Stimulated activated CD4-positive, alpha-beta T cell treated with anti-CD3 and anti-CD28 coated beads, Interleukin-4, amount 100 ng/mL, for 24 hours (primary cell): ENCODE measurements at places on chromosomes 7 and 10.
A peak's percentile ranks its signal among the peaks of the same experiment; 100 is the strongest.

DNA sequence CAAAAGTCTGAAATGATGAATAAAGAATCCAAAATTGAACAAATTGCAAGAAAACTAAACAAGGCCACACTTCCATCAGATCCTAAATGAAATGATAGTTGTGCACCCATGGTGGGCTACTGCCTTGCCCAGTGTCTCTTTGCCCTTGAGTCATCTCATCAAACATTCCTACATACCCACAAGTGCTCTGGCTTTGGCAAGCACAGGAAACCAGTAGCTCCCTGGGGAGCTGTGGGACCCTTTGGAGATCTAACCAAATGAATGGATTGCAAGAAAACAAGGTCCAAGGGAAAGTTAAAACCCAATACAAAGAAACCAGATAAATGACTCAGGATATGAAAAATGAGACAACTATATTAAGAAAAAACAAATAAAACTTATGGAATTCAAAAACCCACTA, 129.8 kb upstream of the TMEM229A start:
- DNase-seq: no peak

DNA sequence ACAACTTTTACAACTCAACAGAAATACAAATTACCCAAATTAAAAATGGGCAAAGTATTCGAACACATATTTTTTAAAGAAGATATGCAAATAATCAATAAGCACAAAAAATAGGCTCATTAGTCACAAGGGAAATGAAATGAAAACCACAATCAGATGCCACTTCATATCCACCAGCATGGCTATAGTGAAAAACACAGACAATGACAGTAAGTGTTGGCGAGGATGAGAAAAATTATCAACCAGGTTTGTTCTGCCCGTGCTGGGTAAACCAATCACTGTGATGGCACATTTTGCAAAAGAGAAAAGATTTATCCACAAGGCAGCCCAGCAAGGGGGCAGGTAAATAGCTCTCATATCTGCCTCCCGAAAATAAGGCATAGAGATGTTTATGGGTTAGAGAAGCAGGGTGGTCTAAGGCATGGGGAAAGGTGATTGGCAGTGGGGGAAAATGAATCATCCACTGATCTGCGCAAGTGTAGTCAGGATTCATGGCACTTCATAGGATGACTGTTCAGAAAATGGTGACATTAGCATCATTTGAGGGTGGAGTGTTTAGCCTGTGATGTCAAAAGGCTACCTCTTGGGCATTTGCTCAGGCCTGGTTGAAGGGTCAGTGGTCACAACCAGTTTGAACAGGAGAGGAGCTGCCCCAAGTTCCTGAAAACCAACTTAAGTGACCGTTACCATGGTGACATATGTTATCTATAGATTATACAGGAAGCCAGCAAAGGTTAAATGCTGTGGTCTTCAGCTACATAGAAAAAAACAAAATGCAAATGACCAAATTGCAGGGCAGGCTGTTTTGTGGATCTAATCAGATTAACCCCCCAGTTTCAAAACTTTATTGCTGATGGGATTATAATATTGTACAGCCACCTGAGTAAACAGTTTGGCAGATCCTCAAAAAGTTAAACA, 8.0 kb upstream of the CFAP70 start:
- DNase-seq: no peak

- DNase-seq: no peak
Measured at GRCh38 chr10:10293041-10293440, 724.6 kb upstream of the CELF2 start.

GRCh38 chr10:68153473-68154210, 44.4 kb downstream of the MYPN start:
- no peak for DNase-seq

DNA sequence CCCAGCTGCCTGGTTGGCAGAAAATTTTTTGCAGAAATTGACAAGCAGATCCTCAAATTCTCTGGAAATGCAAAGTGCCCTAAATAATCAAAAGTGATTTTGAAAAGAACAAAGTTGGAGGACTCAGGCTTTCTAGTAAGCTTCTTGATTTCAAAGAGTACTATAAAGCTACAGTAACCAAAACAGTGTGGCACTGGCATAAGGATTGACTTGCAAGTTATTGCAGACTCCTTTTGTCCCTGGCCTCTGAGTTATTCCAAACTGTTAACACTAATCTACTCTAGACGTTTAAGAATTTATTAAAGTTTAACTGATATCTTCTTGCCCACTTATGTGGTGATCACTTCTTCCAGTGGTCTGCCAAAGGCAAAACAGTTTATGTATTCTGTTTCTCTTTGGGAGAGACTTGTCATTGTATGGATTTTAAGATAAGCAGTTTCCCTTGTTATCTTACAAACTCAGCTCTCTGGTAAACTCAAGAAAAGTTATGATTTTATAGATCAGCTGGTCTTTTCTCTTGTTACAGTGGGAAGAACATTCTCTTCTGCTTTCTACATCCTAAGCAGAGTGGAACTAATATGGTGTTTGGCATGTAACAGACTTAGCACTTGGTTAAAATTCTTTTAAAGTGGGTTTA, 41.4 kb downstream of the LOXL4 start:
- no peak for DNase-seq

DNA sequence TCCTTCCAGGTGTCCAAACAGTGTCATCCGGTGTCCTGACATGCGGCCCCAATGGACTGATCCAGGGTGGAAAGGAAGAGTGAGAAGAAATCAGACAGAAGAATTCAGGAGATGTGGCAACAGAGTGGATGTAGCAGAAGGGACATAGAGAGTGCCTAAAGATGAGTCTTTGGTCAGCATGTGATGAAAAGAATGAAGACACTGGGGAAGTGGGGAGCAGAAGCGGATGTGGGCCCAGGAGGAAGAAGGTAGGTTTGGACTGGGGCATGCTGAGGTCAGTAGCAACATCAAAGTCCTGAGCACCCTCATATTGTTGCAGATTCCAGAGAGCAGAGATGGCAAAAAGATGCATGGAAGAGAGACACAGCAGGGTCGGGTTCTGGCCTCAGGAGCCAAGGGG, 71.8 kb upstream of the STEAP1B start:
- DNase-seq: no peak

- DNase-seq: no peak
Measured at GRCh38 chr10:11161096-11161495, 143.4 kb downstream of the CELF2 start.

DNA sequence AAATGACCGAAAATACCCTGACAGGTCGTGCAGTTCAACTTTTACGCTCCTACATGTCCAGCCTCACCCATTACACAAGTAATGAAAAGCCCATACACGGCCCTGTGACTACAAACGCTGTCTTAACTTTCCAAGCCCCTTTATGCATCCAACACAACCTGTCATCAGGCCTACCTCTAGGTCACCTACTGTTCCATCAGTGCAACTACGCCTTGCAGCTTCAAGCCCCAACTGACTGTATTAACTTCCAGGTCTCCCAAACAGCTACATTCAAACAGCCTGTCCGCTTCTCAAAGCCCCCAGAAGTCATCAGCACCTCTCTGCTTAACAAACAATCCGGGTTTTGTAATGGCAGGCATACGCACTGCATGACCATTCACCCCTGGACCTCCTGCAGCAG, 19.2 kb downstream of the ZNF107 start:
- no peak for DNase-seq

DNA sequence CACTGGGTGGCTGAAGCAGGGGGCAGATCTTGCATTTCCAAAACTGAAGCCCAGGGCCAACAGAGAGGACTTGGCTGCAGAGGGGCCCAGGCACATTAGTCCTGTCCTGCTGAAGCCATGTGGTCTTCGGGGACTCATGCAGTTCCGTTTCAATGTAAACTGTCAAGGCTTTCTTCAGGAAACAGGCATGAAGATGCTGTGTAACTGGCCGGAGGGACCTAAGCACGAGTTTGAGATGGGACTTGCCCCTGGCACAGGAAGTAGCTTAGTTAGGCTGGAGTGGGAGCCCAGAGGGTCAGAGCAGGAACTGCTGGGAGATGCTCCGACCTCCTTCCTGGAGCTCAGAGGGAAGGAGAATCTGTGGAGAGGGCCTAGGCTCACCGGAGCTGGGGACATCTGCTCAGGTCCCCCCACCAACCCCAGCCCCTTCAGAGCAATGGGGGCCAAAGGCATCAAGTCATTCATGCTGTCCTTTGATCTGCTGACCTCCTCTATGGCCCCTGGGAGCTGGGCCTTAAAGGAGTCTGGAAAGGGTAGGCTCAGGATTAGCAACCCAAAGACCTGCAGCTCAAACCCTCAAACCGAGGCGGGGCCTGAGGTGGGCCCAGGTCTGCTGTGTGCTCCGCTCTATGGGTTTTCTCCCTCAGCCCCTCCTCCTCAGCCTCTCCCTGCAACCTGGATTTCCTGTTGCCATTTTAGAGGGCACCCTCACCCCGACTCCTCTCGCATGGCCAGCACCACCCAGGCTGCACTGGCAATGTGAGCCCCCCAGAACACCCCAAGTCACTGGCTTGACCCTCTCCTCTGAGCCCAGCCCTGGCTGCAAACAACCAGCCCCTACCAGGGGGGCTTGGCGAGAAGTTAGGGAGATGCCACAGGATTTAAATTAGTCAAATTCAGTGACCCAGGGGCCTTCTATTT, 4.4 kb upstream of the MNX1 start:
- DNase-seq: no peak

DNA sequence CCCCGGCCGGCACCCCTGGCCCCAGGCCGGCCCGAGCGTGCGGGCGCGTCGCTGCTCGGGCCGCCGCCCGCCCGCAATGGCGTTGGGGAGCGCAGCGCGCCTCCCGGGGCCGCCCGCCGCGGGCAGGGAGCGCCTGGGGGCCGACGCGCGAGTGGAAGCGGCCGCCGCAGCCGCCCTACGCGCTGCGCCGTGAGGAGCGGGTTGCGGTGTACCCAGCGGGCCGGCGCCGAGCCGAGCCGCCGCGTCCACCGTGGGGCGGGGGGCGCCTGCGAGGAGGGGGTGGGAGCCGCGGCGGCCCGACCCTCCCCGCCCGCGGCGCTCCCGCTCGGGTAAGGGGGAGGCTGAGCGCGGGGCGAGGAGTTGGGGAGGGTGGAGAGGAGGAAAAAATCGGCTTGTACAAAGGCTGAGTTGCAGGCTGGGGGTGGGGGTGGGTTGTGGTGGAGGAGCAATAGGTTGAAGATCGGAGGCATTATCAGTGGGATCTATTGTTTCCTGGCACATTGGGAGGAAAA, 473 bp downstream of the PPP1R9A start:
- DNase-seq: no peak

- no peak for DNase-seq
Measured at GRCh38 chr7:7581531-7582179, 15.0 kb downstream of the MIOS start.

DNA sequence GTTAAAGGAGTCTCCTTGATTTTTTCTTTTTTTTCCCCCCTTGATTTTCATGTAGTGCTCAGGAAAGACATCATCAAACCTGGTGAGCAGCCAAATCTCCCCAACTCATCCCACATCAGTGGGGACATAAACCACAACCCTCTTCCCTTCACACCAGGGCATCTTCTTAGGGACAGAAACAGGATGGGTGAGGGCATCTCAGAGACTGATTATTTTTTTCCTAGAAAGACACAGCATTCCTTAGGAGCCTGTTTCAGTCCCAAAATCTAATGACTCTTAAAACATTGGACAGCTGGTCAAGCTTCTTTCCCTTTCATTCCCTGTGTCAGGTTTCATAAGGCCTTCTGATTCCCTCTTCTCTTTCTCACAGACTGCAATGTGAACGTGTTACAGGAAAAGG, 31.5 kb upstream of the GSAP start:
- DNase-seq: no peak

GRCh38 chr10:3496138-3496537, 288.9 kb downstream of the KLF6 start:
- DNase-seq: no peak

GRCh38 chr7:90648834-90649233, 52.7 kb downstream of the CDK14 start:
- no peak for DNase-seq

GRCh38 chr10:131921184-131921583, 20.4 kb downstream of the PPP2R2D start:
- DNase-seq: no peak

- DNase-seq: no peak
Measured at GRCh38 chr7:99108613-99109012, 35.3 kb downstream of the SMURF1 start.

DNA sequence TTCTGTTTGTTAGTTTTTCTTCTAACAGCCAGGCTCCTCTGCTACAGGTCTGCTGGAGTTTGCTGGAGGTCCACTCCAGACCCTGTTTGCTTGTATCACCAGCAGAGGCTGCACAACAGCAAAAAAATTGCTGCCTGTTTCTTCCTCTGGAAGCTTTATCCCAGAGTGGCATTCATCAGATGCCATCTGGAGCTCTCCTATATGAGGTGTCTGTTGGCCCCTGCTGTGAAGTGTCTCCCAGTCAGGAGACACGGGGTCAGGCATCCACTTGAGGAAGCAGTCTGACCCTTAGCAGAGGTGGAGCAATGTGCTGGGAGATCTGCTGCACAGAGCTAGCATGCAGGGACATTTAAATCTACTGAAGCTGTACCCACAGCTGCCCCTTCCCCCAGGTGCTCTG, 26.7 kb upstream of the CROT start:
- DNase-seq: no peak

- peak; percentile 47 for DNase-seq
Measured at GRCh38 chr10:33180390-33180789, 154.1 kb downstream of the NRP1 start.

DNA sequence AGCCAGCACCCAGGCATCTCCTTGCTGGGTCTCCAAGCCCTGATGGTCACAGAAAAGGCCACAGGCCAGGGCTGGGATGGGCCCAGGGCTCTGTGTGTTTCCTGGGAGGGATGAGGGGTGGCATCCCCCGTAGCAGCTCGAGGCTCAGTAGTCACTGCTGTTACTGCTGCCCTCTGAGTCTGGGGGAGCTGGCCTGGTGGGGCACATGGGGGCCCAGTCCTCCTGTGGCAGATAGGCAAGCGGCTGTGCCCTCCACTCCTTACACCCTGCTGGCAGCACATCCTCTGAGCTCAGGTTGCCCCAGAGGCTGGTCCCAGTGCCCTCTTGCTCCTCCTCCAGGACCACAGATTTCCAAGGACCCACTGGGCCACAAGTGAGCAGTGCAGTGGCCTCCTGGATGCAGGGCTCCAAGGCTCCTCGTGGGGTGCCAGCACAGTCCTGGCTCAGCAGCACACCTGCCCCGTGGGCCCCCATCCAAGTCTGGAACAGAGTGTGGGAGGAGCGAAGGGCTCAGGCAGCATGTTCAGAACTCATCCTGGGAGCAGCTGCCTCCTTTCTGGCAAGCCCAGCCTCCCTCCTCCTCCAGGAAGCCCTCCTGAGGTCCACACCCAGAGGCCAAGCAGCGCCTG, 31.5 kb upstream of the TUBB8 start:
- no peak for DNase-seq

GRCh38 chr7:152202056-152202455, 176.6 kb downstream of the GALNT11 start:
- DNase-seq: no peak

- DNase-seq: no peak
Measured at GRCh38 chr10:42924484-42924883, 141.9 kb downstream of the BMS1 start.

- no peak for DNase-seq
Measured at GRCh38 chr7:74267756-74268565, 13.8 kb upstream of the RFC2 start.

- no peak for DNase-seq
Measured at GRCh38 chr7:39621261-39621660, 2.1 kb upstream of the RALA start.

DNA sequence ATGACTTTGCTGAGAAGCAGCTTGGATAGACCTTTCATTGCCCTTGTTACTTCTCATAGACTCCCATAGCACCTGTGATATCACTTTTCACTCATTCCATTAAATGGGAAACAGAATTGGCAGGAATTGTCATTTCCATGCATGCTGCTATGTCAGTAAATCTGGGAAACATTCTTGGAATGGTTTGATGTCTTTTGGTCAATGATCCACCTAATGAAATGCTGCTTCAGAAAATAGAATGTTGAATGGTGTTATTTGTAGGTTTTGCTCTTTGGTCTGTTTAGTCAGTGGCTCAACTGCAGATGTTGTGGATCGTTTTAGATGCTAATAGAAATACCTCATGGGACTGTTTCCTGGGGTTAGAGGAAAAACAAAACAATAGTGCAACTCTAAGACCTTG, 127.8 kb downstream of the PLPP4 start:
- no peak for DNase-seq
